ENCODE measurements at places on chromosomes 5 and 9.

DNA sequence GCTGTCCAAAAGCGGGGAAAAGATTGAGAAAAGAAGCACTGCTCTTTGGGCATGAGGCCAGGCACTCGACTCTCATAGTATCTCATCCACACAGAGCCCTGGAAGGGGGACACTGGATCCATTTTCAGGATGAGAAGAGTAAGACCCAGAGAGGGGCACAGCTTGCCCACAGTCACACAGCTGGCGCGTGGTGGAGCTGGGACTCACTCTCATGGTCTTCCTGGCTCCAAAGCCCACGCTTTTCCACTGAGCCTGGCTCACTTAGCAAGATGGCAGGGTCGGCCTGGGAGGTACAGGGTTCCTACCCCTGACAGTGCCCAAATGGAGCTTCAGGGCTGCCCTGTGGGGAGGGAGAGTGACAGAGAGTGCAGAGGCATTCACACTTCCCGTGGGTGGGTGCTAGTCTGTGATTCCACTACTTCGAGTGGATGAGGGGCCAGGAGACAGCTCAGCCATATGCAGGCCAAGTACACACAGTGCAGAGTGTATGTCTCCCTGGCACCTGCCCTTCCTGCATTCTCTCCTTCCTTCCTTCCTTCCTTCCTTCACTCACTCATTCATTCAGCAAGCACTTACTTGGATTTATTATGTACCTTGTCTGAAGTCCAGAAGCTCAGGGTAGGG is 18.3 kb upstream of the IGFBPL1 start:
- no peak for DNase-seq

DNA sequence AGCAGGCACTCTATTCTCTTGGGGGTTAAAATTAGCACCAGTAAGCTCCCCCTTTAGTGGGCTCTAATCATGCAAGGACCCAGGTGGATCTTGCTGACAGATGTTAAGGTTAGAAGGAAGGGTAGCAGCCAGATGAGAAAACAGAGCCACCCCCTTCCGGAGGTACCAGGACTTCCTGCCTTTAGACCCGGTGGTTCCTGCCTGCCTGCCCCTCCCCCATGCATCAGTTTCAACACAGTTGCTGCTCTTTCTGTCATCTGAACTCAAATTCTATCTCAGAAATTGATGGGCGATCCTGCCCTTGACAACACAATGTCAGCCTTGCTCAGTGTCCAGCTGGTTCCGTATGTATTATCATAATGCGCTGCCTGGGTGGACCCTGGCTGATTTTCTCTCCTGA is 287.3 kb downstream of the EBF1 start:
- no peak for DNase-seq

DNA sequence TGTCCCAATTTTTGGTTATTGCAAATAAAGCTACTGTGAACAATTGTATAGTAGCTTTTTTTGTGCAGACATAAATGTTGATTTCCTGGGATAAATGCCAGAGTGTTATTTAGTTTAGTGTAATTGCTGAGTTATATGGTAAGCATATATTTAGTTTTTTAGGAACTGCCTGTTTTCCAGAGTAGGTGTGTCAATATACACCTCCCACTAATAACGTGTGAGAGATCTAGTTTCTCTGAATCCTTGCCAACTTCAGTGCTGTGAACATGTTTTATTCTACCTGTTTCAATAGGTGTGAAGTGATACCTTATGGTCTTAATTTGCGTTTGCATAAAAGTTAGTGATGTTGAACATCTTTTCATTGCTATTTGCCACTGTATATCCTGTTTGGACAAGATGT is 9.1 kb upstream of the OR2S2 start:
- no peak for DNase-seq

GRCh38 chr9:33414889-33415500 is 12.6 kb upstream of the AQP7 start:
- no peak for DNase-seq

DNA sequence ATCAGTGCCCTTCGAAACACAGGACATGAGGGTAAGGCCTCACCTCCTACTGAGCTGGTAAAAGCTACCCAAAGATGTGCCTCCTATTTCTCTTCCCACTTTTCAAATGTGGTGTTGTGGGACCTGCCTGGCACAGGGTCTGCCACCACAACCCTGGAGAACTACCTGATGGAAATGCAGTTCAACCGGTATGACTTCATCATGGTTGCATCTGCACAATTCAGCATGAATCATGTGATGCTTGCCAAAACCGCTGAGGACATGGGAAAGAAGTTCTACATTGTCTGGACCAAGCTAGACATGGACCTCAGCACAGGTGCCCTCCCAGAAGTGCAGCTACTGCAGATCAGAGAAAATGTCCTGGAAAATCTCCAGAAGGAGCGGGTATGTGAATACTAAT is 1.9 kb downstream of the IRGM start:
- no peak for DNase-seq

DNA sequence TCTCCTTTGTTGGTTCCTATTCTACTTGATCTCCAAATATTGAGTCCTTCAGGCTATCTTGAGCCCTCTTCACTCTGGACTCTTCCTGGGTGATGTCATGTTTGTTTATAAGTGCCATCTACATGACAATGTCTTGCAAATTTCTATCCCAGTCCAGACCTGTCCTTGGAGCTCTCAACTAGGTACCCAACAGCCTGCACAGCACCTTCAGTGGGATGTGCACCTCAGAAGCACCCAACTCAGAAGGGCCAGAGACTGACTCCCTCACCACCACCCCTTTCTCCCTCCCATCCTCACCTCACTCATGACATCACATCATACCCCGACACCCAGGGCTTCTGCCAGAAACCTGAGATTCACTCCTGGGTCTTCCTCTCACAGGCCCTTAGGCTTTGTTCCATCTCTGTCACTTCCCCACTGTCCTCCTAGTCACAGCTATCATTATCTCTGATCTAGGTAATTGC is 14.4 kb downstream of the TXN start:
- no peak for DNase-seq

DNA sequence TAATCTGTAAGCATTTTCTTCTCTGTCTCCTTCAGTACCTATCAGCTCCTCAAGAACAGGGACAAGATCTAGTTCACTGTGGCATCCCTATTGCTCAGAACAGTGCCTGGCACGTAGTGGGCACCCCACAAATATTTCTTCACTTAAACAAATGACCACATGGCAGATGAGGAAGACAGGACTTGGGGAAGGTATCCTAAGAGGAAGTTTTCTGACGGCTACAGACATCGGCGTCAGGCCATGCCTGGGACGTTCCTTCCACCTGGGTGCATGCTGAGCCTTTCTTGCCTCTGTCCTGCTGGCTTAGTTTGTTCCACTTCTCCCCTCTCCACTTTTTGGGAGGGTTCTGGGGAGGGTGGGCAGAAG is 60.2 kb downstream of the NEURL1B start:
- no peak for DNase-seq

GRCh38 chr5:88722546-88723073 is 160.4 kb downstream of the MEF2C start:
- no peak for DNase-seq

GRCh38 chr9:7169717-7170389 is 412.1 kb downstream of the KDM4C start:
- DNase-seq = no peak

GRCh38 chr5:122151640-122152039 is 22.3 kb downstream of the ZNF474 start:
- DNase-seq = no peak

DNA sequence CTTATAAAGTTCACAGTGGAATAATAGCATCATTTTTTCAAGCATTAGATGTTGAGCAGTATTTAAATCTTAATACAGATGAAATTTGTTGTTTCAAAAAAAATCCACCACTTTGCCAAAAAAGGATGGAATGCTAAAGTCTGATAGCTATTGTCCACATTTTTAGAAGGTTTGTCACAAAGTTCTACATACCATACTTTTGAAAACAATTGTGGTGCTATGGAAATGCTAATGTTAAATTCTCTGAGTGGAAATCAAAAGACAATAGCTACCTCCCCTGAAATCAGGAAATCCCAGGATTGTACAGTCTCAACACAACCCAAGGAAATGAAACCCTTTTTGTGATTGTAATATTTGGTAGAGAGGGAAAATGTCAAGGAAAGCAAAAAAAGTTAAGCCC is 19.3 kb upstream of the GRAMD2B start:
- DNase-seq = no peak

GRCh38 chr9:109277451-109277850 is 43.4 kb downstream of the EPB41L4B start:
- DNase-seq = no peak

GRCh38 chr9:12776513-12777055 is 1.8 kb downstream of the LURAP1L start:
- DNase-seq = peak; percentile 85

GRCh38 chr5:159928122-159928909 is 12.0 kb downstream of the ADRA1B start:
- DNase-seq = no peak

GRCh38 chr5:39014561-39014960 is 59.6 kb downstream of the RICTOR start:
- no peak for DNase-seq

GRCh38 chr9:136133191-136133958 is 14.7 kb upstream of the TMEM250 start:
- DNase-seq = no peak

- DNase-seq = no peak
Measured at GRCh38 chr9:109907400-109907799, 127.4 kb downstream of the PALM2AKAP2 start.

DNA sequence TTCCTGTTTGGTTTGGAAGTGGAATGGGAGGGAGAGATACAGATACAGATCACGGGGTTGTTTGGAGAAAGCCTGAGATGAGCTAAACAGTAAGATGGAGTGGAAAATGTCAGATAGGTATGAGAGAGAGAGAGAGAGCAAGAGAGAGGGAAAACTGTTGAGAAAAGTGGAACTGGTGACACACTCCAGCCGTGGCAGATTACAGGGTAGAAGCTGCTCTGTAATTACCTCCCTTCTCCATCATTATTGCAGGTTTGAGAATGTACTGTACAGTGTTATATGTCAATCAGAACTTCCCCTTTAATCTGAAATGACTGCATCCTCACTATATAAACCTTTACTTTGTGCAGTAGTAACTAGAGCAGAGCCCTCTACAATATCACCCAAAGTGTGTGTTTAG is 74.5 kb upstream of the WWC1 start:
- DNase-seq = no peak

DNA sequence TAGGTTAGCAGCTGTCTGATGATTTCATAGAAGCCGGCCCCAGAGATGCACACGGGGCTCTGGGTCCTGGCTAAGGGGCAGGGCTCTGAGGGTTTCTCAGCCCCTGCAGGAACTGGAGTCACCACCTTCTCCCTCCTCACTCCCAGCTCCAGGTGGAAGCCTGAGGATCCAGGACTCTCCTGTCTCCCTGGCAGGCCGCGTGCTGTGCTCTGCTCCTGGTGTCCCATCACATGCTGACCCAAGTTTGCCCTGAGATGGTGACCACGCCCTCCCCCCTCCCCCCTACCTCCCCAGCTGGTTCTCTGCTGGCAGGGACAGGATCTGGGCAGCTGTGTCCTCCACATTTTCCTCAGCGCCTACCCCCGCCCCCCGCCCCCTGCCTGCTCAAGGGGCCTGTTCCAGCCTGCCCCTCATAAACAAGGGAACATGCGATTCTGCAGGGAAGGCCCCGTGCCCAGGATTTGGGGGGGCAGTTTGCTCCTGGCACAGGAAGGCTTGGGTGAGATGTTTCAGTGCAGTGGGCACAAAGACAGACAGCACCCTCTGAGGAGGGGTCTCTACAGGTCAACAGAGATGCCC is 87.4 kb downstream of the PSD2 start:
- DNase-seq = no peak

Measured in sciatic nerve (tissue), 2 donors.